SJSA1 (cell line): ENCODE measurements at places on chromosomes 5 and 9. TPM values are rescaled to one million over a fixed set of nuclear protein-coding genes. Genes with fewer than 3 reads are reported as not detected.

- H3K27ac ChIP-seq, result no peak overlapping the region
- H3K36me3 ChIP-seq, result no peaks in the 10 kb centered on the region
- peaks cover 18% of the 10 kb centered on the region for H3K4me1 ChIP-seq
- H3K27me3 ChIP-seq, result no peaks in the 10 kb centered on the region
Measured at GRCh38 chr5:77867914-77868313, 91.8 kb upstream of the TBCA start.

- peak overlapping the region; percentile 79 for H3K27ac ChIP-seq
- no peaks in the 10 kb centered on the region for H3K36me3 ChIP-seq
Measured at GRCh38 chr5:163506095-163506457, 657 bp downstream of the MAT2B start.

- no peaks in the 10 kb centered on the region for H3K27me3 ChIP-seq
- H3K4me1 ChIP-seq, result no peaks in the 10 kb centered on the region
- no peak for DNase-seq
- H3K27ac ChIP-seq, result no peak overlapping the region
- H3K36me3 ChIP-seq, result no peaks in the 10 kb centered on the region
Measured at GRCh38 chr5:124040799-124041198, 528.8 kb downstream of the CSNK1G3 start.

The NIPAL4 gene
- 0.18 TPM in 1 of 2 replicates, not detected in the other for total RNA-seq

The PIP5KL1 gene
- 1.6 and 18.4 TPM in 2 replicates for total RNA-seq

The CAST gene
- 234 and 272 TPM in 2 replicates for total RNA-seq

The RHOBTB3 gene
- total RNA-seq, result 121 and 175 TPM in 2 replicates
